ENCODE measurements at places on chromosomes 3 and 15.

DNA sequence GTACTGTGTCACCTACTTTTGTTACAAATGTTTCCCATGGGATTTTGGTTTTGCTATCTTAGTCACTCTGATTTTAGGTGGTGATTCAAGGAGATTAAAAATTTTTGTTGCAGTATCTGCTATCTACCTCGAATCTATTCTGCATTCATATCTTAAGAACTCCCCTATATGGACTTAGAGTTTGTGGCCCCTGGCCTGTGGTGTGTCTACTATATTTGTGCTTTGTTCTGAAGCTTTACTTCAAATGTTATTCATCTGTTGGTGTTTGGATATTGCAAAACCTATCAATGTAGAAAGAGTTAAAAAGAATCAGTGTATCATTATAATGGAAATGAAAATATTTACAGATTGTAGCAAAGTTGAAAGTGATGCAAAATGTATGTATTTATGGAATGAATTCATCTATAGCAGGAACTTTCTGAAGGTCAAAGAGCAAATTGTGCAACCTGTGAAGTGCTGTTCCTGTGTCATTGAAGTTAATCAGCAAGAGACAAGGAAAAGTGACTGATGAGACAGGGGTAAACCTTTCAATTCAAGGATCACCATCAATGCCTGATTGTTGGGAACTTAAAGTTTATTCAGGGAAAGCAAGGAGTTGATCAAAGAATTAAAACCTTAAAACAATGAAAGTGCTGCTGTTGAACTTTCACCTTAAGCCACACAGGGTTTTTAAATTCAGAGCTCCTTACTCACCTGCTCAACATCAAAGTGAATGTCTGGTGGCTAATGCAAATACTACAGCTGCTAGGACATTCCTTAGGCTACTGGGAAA is 71.0 kb downstream of the SLMAP start:
- DNase-seq, result no peak

GRCh38 chr3:6928064-6928463 is 67.1 kb downstream of the GRM7 start:
- no peak for DNase-seq

- no peak for DNase-seq
These were observed 98.3 kb downstream of the SLC9A9 start for GRCh38 chr3:143749926-143750325.

DNA sequence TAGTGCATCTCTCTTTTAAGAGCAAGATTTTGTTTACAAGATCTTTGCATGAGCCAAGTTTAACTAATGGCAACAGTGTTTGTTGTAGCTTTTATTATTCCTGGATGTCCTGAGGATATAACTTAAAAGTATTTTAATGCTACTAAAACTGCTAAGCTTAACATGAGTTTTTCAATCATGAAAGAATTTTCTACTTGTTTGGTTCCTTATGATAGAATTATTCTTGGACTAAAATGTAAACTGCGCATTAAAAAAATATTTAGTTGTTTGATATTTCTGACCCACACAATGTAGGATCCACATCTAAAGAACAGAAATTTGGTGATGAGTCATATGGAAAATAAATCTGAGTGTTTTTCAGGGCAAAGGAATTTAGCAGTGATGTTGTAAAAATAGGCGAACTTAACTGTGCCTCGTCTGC is 70.8 kb downstream of the RAP2B start:
- peak; percentile 38 for DNase-seq

- no peak for DNase-seq
These were observed 49.0 kb downstream of the B3GNT5 start for GRCh38 chr3:183301937-183302580.

DNA sequence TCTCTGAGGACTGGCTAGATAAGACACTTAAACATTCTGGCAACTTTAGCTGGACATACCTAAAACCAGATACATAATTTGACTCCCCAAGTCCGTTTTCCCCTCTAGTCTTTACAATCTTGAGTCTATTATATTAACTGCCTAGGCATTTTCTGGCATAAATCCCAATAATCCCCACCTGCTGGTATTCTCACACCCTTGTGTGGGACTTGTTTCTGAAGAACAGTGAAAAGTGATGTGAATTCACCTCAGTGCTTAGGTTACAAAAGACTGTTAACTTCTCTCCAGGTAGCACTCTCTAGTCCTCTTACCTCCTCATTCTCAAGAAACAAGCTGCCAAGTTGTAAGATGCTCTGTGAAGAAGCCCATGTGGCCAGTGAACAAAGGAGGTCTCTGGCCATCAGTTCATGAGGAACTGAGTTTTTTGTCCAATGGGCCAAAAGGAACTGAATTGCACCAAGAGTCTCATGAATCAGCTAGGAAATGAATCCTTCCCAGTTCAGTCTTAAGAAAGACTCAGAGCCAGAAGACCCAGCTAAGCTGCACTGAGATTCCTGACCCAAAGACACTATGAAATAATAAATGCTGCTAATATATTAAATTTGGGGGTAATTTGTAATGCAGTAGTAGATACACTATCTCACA is 4.1 kb downstream of the OSBPL11 start:
- DNase-seq, result no peak

DNA sequence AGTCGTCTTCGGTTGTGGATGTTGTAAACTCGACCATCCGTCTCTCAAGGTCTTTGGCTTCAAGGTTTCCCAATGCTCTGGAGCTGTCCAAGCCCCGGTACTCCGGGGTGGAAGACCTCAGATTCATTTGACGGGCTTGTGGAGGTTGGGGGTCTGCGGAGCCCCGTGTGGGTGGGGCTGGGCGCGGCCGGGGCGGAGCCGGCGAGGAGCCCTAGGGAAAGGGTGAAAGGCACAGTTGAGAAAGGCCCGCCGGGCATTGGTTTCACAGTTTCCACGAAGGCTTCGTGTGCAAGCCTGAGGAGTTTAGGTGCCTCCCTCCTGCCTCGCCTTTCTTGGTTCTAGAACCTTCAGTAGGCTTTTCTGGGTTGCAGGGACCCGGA is 360 bp upstream of the MGA start:
- no peak for DNase-seq

DNA sequence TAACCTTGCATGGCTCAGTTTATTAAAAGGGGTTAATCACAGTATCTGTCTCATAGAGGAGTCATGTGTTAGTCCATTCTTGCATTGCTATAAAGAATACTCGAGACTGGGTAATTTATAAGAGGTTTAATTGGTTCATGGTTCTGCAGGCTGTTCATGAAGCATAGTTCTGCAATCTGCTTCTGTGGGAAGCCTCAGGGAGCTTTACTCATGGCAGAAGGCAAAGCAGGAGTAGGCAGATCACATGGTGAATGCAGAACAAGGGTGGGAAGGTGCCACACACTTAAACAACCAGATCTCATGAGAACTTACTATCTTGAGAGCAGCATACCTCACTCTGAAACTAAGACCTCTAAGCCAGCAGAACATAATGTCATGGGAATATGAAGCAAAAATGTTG is 42.2 kb upstream of the PTX3 start:
- DNase-seq, result no peak

GRCh38 chr15:68764090-68764489 is 56.6 kb downstream of the ANP32A start:
- no peak for DNase-seq

DNA sequence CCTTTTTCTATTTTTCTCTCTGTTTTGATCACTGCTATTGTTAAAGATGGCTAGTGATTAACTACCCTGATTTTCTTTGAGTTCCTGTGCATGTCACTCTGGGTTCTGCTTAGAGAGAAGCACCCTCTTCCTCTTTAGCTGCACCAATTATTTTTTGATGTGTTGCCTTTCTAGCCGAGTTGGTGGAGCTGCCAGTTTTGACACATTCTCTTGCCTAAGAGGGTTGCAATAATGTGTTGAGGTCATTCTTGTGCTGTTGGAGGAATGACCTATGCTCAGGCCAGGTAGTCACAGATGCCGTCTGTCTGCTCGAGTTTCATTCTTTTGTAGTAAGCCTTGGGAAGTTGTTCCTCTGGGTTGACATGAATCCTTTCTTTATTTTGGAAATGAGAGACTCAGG is 84.6 kb upstream of the DPH6 start:
- DNase-seq, result no peak

DNA sequence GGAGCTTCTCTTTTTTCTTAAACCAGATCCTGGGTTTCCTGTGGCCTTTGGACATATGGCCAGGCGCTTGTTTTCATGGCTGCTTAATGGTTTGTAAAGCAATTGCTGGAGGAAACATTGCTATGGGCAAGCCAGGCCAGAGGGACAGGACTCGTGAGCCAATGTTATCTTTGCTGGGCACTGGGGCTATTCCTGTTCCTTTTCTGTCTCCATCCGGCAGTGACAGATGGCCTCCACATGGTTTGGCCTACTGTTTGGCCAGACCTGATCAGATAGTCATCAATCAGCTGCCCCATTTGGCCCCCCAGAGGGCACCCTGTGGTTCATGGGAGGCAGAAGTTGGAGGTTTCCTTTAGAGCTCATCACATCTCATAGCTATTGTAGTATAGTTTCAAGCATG is 326.1 kb upstream of the ROPN1 start:
- no peak for DNase-seq

DNA sequence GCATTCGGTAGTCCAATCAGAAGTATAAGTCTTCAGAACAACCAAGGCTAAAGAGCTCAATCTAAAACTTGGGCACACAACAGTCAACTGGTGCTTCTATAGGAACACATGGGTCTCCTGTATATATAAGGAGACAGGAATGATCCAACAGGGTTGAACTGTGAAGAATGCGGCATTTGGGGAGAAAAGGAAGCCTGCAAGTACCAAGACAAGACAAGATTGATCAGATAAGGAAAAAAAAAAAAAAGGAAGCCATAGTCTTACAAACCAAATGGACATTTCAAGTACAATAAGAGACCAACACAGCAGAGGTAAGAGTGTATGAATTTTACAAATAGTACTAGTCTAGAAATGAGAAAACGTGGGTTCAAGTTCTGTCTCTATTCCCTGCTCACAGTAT is 6.5 kb downstream of the CPEB1 start:
- DNase-seq, result no peak

GRCh38 chr3:33218446-33219174 is at the start of gene SUSD5:
Gene SUSD5, minus strand, starts transcription at chr3:33218810. Its CDS starts 13 bp downstream, at chr3:33218797.
- no peak for DNase-seq

DNA sequence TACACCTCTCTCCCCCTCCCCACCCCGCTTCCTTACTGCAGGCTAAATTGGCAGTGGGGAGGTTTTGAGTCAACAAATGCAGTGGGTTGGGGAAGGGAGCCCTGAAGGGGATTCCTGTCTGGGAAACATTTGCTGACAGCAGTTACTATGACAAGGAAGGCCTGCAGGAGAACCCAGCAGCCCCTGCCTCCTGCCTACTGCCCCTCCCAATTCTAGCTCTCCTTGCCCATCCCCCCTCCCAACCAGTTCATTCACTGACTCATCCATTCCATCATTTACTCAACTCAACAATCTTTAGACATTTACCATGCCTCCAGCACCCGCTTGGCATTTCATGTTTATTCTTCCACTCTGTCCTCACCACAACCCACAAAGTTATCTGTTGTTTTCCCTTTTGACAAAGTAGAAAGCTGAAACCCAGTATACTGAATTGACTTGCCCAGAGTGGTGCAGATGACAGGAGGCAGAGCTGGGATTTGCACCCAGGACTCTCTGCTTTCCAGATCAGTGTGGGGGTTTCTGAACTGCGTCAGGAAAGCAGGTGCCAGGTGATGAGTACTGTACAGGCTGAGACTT is 75.0 kb downstream of the MAGEF1 start:
- peak; percentile 42 for DNase-seq

DNA sequence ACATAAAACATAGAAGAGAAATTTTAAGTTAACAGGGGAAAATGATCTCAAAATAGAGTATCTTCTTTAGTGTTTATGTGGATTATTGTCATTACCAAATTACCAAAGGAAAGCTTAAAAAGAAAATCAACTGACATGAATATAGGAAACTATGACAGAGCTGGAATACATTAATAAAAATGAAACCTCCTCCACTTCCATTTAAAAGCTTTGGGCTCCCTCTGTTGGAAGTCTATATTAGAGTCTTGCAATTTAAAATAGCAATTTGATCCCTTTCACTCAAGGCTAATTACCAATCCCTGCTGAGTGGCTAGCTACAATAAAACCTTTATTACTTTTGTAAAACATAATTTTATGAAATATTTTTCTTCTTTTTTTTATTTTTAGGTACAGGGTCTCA is 61.4 kb upstream of the IMPG2 start:
- DNase-seq, result no peak

DNA sequence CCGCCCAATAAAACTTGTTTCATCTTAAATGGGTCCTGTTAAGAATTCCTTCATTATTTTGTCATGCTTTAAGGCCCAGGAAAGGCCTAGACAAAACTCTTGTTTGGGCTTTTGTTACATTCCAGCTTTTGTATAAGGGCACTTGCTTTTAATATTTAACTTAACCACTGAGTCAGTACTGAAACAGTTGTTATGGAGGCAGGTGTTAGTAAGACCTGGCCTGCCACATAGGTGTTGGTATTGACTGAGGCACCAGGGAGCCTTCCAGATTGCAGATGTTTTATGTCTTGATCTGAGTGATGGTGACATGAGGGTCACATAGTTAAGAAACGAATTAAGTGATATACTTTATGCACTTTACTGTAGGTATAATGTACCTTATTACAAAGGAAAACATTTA is 274.9 kb upstream of the TGFBR2 start:
- DNase-seq, result no peak

DNA sequence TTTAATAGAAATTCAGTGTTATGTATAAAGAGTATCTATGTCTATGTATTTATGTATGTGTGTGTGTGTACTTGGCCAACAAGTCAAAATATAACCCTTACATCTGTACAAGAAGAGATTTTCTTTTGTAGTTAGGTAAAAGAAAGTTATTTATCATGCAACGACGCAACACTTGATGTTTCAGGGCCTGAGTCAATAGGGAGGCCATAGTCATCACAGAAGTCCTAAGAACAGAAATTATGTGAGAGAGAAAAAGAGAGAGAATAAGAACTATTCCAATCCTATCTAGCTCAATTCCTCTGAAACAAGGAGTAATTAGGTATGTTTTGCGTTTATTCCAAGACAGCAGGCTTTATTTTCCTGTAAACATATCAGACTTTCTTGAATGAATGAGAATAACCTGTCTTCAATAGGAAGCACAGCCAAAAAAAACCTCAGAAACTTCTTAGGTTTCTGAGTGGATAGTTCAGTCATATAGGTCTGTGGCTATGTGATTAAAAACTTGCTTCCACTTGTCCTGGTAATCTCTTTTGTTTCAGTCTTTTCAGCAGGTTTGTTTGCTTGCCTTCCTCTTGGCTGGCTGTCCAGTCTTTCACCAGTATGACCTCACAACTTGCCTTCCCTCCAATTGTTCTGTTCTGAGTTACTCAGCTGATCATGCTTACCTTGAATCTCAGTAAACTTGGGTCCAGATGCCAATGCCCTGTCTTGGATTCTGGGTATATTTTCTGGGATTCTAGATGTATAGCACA is 382.4 kb upstream of the GBE1 start:
- DNase-seq, result no peak

DNA sequence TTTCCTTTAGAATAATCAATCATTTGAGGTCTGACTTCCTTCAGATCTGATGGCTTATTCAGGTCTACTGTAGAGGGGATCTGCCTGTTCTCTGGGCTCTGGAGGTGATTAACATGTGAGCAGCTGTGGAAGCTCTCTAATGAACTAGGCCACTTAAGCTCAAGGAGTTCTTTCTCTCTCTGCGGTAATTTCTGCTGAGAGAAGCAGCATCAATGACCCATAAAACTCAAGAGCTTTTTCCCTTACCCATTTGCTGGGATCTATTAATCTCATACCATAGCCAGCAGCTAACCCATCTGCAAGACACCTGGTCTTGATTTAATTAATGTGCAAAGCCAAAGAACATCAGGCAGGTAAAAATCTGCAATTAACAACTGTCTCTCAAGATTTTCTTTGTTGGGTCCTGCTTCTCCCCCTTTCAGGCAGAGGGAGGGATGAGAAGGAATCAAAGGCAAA is 73.2 kb upstream of the DLG1 start:
- DNase-seq, result no peak

- no peak for DNase-seq
These were observed 82.5 kb downstream of the PEX5L start for GRCh38 chr3:179953993-179954870.

GRCh38 chr3:150220041-150220440 is 188.1 kb upstream of the TSC22D2 start:
- DNase-seq, result no peak
